ENCODE measurements at places on chromosomes 2 and 18.

GRCh38 chr2:95234816-95235215, 27.5 kb downstream of the ZNF892 start:
- no peak for DNase-seq

GRCh38 chr18:48988508-48989303, 37.9 kb upstream of the SMAD7 start:
- no peak for DNase-seq

- peak; percentile 67 for DNase-seq
Observed at GRCh38 chr2:239246723-239247122, 154.1 kb downstream of the HDAC4 start.

GRCh38 chr18:41850781-41851180, 104.3 kb upstream of the PIK3C3 start:
- DNase-seq: no peak

DNA sequence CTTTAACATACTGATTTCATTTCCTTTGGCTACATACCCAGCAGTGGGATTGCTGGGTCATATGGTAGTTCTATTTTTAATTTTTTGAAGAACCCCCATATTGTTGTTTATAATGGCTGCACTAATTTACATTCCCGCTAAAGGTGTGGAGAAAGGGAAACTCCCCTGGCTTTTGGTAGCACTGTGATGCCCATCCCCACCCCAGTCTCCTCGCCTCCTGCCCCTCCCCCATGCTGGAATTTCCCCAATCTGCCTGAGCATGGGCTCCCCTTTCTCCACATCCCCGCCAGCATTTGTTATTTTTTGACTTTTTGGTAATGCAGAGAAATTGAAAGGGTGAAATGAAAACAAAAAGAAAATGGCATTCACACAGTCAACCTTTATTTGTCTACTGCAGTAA, 30.0 kb upstream of the SULT1C4 start:
- no peak for DNase-seq

GRCh38 chr2:72220170-72220569, 72.5 kb upstream of the CYP26B1 start:
- peak; percentile 25 for DNase-seq
